ENCODE measurements at places on chromosomes 5 and 9.

- DNase-seq = no peak
Observed at GRCh38 chr5:95044096-95044495, 240.8 kb downstream of the MCTP1 start.

GRCh38 chr9:113742878-113743277 lies 133.2 kb upstream of the ZNF618 start:
- DNase-seq = no peak

DNA sequence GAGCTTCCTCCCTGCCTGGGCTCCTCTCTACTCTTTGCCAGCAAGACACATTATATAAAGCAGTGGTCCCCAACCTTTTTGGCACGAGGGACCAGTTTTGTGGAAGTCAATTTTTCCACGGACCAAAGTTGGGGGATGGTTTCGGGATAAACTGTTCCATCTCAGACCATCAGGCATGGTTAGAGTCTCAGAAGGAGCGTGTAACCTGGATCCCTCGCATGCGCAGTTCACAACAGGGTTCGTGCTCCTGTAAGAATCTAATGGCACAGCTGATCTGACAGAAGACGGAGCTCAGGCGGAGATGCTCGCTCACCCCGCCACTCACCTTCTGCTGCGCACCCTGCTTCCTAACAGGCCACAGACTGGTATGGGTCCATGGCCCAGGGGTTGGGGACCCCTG lies 142.8 kb downstream of the LIFR start:
- DNase-seq = no peak

DNA sequence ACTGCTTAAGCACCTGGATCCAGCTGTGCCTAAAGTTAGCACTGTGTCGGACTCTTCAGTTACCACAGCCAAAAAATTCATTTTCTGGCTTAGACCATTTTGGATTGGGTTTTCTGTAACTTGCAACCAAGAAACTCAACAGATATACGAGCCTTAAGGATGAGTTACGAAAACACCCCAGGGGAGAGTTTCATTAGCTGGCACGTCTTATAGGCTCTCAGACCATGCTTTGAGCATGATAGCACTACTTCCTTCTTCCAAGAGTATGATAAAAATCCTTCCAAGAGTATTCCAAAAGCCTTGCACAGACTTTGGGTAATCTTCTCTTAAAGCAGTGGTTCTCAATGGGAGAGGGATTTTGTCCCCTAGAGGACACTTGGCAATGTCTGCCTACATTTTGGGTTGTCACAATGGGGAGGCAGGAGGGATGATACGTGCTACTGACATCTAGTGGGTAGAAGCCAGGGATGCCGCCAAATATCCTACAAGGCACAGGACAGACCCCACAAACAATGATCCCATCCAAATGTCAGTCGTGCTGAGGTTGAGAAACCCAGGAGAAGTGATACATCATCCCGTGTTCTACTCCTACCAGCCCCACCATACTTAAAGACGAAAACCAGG lies 64.8 kb downstream of the SMIM23 start:
- DNase-seq = peak; percentile 75

- DNase-seq = no peak
Observed at GRCh38 chr5:163497315-163497714, 8.1 kb upstream of the MAT2B start.

- DNase-seq = no peak
Observed at GRCh38 chr9:38423973-38424843, at the start of gene IGFBPL1. TSS of gene IGFBPL1 (minus strand) at chr9:38424454. CDS start at chr9:38424424, 30 bp downstream.

DNA sequence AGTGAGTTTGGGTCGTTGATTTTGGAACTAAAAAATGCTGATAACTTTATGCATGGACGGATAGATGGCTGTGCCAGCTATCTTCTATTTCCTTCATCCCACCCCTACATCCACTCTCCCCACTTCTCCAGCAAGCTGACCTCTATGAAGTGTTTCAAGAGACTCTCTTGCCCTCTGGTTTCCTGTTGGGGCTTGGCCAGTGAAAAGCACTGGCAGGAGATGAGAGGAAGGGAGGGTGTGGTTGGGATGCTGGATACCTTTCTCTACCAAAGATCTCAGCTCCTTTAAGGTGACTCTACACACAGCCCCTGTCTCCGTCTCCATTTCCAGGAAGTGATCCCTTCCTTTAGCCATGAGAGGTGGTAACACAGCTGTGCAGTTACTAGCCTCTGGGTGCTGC lies 30.0 kb upstream of the JMY start:
- DNase-seq = no peak

- DNase-seq = no peak
Observed at GRCh38 chr5:109246395-109246794, 163.4 kb downstream of the PJA2 start.

DNA sequence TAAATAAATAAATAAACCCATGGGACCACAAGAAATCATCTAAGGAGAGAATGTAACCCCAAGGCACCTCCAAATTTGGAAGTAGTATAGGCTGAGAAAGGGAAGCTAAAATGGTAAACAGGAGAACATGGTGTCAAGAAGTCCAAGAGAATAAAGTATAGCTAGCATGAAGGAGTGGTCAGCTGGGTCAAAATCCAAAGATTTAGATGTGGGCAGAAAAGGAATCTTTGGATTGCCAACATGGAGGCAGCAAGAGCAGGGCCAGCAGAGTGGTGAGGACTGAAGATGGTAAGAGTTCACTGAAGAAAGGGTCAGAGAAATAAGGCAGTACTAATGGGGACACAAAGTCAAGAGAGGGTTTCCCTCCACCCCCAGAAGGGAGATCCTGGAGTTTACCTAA lies 53.0 kb downstream of the TSSK1B start:
- DNase-seq = no peak

DNA sequence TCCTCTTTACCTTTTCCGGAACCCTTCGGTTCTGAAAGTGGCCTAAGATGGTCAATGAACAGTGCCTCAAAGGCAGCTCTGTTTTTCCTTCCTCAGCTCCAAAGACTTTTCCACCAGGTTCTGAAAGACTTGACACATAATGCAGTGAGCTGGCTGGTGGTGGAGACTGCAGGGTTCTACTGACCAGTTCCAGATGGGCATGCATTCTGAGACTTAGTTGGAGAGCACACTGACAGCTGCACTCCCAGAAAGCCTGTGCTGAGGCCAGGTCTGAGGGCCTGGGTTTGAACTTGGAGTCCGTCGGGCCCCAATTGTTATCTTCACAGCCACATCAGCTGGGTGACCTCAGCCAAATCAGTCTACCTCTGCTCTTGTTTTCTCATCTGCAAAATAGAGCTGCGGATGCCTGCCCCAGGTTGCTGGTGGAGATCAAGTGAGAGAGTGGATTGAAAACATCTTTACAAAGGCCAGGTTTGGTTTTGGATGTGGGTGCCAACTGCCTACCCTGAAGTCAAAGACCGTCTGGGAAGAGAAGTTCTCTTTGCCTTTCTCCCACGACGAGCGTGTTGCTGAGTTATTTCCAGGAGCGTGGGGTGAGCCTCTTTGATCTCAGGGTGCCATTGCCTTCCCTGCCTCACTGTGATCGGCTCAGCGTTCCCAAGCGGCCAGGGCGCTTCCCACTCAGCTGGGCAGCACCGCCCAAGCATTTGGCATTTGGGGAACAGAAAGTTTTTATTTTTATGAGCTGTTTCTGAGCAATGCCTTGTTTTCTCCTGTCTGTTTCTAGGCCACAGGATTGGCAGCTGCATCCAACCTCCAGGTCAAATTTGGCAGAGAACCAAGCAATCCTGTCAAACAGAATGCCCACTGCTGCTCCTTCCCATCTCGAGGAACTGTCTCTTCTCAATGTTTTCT lies 54.9 kb downstream of the RAD23B start:
- DNase-seq = no peak

DNA sequence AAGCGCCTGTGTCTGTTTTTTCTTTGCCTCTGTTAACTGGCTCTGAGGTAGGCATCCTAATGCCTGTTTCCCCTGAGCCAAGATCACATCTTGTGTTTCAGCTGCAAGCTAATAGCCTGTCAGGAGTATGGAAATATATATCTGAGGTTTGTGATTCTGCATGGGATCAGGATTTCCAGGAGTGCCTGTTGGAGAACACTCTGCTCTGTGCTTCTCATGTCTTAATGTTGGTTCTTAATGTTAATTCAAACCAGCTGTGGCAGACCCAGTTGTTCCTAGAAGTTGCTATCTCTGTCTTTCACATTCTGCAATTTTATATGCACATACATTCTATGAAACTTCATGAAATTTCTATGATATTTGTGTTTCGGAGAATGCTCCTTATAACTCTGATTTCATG lies 72.1 kb downstream of the PGM5 start:
- no peak for DNase-seq

DNA sequence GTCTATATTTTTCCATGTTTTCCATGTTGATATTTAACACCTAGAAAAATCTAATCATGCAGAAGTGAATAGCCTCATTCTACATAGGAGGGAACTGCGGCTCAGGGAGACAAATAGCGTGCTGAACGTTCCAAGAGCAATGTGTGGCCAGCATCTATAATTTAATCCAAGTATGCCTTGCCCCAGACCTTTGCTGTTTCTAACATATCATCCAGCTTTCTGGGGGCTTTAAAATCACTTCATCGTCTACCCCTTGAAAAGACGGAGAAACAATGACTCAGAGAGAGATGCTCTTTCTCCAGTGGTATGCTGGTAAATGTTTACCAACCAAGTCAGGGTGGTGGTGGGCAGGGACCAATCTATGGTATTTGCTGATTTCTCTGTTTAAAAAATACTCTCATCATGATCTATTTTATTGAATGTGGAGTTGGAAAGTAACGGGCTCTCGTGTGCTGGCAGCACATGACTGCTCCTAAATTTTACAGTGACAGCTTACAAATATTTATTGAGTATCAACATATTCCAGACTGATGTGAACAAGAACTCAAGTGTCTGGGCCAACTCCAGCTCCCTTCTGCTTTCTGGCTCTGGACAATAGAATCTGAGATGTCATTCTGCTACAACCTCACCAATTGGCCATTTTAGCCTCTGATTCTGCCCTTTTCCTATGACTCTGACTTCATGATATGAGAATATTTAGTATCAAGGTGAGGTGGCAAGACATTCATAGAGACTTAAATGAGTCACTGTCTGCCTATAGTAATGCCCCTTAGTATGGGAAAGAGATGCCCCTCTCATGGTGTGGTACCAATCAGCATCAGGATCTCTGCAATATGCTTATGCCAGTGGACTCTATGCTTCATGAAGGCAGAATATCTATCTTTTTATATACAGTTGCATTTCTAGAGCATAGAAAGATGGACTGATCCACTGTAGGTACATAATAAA lies 407.4 kb upstream of the TNC start:
- DNase-seq = no peak

DNA sequence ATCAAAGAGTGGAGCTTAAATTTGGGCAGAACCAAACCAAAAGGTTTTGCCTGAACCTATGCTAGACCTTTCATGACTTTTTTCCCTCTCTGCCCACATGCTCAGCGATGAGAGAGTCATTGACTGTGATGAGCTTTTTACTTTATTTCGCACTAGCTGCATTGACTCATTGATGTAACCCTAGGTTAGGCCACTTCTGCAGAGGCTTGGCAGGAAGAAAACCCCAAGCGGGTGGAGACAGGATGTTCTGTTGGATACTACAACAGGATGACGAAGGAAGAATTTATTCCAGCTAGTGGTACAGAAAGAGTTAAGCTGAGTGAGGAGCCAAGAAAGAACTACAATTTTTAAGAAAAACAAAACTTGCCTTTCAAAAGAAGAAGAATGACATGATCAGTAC lies 18.4 kb downstream of the AGXT2 start:
- no peak for DNase-seq

DNA sequence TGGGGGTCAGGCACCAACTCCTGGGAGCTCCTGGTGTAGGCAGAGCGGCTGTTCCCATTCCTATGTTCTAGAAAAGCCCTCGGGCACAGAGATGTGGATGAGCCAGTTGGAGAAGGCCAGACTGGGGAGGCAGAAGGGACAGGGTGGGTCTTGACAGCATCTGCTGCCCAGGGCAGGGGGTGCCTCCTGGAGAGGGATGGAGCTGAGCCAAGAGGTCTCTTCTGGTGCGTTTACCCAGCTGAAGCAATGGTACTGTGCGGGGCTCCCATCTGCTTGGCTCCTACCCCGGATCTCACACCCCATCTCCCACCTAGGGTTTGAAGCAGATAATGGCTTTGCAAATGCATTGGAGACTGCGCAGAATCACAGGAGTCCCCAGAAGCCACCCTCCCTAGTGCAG lies 41.3 kb downstream of the SHB start:
- no peak for DNase-seq
